H1 (cell line): ENCODE measurements at places on chromosomes 7 and 10.

DNA sequence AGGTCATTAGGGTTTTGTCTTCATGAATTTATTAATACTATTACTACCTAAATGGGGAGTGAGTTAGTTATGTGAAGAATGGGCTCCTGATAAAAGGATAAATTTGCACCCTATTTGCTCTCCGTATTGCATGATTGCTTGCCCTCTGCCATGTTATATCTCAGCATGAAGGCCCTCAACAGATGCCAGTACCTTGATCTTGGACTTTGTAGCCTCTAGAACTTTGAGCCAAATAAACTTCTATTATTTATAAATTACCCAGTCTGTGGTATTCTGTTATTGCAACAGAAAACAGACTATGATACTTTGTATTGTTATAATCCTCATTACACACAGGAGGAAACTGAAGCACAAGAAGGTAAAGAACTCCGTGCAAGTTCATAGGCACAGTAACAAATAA, 150.8 kb downstream of the AGMO start:
- no peak for DNase-seq

- no peak for DNase-seq
Measured at GRCh38 chr10:77978360-77978759, 51.0 kb downstream of the POLR3A start.

GRCh38 chr10:99042051-99042771, 193.4 kb downstream of the HPSE2 start:
- DNase-seq, result no peak

DNA sequence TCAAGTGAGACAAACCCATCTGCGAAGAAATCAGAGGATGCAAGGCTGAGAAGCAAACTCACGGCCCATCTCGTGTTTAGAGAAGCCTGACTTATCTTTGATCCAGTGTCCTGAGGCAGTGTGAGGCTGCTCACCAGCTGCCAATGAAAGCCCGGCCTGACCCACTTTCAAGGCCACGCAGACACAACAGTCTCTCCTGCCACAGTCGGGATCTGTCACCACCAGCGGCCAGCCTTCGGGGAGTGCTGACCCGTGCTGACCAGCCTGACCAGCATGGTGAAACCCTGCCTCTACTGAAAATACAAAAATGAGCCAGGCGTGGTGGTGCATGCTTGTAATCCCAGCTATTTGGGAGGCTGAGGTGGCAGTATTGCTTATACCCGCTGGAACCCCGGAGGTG, 7.4 kb upstream of the DNAJB6 start:
- no peak for DNase-seq

DNA sequence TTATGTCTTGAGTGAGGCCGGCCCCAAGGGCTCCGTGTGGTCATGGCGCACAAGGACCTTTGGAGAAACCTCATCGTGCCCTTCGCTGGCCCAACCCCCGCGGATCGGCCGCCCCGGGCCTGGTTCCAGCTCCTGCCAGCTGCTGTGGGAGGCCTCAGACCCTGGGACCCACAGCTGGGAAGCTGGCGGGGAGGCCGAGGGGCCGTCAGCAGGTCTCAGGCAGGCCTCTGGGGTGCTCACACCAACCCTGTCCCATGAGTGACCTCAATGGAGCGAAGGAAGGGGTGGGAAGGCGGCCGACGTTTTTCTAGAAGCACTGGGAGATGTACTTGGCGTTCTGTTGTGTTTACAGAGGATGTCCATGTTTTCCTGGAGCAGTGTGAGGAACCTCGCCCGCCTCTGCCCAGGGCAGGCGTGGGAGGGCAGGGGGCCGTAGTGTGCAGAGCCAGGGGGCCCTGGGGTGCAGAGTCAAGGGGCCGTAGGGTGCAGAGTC, 18.6 kb upstream of the ADGRA1 start:
- DNase-seq, result no peak
